ENCODE measurements at places on chromosomes 12 and 14. TPM values are rescaled to one million over a fixed set of nuclear protein-coding genes. Genes with fewer than 3 reads are reported as not detected.

GRCh38 chr12:66247741-66248140, 54.6 kb upstream of the HELB start:
- no peak for DNase-seq

- no peak for DNase-seq
These were observed 648.3 kb upstream of the MDGA2 start for GRCh38 chr14:48323665-48324064.

GRCh38 chr14:98564006-98564405, 708.0 kb downstream of the BCL11B start:
- no peak for DNase-seq

- DNase-seq, result no peak
These were observed 5.4 kb upstream of the CAMKK2 start for GRCh38 chr12:121301876-121302275.

NUBPL gene
- 4.0 TPM for polyA plus RNA-seq

- DNase-seq, result no peak
These were observed 82.6 kb downstream of the ERC1 start for GRCh38 chr12:1073652-1074051.

- DNase-seq, result no peak
These were observed 321.5 kb downstream of the PCNX1 start for GRCh38 chr14:71228711-71229110.

CD69 gene
- not detected for polyA plus RNA-seq

OR4E2 gene
- not detected for polyA plus RNA-seq

SIX6 gene
- not detected for polyA plus RNA-seq

DNA sequence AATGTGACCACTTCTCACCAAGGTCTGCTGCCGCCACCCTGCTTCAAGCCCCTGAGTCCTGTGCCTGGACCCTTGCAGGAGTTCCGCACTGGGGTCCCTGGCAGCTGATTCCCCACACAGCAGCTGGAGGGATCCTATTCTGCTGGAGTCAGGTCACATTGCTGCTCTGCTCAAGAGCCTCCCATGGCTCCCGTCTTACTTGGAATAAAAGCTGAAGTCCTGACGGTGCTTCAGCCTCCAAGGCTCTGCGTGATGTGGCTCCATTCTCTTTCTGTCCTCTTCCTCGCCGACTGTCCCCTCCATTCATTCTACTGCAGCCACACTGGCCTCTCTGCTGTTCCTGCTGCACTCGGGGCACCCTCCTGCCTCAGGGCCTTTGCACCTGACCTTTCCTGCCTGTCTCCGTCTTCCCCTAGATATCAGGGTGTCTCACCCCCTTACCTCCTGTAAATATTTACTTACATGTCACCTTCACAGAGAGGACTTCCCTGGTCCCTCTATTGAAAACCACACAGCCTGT, 7.6 kb upstream of the SDSL start:
- DNase-seq, result no peak

- DNase-seq, result no peak
These were observed 13.0 kb downstream of the NUP37 start for GRCh38 chr12:102106905-102107304.

DNA sequence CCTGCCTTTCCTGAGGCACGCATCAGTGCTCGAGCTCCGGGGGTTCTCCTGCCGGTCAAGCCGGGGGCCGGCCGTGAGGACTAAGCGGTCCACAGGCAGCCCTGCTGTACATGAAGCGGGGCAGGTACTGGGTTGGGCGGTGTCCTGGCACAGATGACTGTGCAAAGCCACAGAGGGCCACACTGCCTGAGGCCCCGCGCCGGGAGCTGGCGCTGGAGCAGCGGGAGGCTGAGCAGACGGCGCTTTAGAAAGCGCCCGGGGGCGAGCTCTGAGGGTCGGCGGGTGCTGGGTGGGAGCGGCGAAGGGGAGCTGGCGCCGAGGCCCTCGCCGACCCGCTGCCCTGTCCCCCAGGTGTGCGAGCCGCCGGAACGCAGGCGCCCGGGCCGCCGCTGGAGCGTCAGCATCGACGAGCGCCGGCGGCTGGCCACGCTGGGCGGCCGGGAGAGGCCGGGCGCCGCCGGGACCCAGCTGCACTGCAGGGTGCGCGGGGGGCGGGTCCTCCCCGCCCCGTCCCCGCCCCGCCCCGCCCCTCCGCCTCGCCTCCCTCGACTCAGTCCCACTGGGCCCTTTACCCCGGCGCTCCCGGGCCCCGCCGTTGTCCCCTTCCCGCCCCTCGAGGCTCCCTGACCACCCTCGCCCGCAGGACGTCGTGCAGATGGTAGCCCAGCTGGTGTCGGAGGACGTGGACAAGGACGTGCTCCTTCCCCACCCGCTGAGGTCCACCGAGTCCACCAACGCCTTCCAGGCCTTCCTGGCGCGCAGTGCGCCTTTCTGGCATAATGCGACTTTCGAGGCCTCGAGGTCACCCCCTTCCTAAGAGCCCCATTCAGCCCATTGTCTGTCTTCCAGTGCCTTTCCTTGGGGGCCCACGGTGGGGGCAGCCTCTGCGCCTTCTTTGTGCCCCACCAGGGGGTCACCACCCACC, 8.3 kb upstream of the MTA1 start:
- DNase-seq, result peak; percentile 95

AKAP6 gene
- 4.1 TPM for polyA plus RNA-seq

DNA sequence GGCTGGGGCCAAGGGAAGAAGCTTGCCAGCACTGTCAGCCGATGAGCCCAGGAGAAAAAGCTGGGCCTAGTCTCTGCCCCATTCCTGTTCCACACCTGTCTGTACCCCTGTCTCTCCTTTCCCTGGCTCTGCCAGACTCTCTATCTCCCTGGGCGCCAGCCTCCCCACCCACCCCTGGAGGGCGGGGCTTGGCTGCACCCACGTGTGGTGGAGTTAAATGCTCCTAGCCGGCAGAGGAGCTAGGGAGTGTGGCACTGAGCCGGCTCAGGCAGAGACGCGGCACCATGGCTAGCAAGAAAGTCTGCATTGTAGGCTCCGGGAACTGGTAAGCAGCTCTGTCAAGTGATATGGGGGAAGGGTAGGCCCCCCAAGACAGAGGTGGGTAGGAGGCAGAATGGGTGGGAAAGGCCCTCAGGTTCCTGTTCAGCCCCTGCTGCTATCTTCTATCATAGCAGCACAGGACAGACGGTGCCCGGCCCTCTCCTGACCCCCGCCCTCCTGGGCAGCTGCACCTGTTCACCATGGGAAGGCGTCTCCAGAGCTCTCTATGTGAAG, at the start of gene GPD1:
Gene GPD1, plus strand, starts transcription at position 242 of the 555 bp plus-strand sequence. Its CDS starts 43 bp downstream, at position 285.
- DNase-seq, result peak; percentile 74

DNA sequence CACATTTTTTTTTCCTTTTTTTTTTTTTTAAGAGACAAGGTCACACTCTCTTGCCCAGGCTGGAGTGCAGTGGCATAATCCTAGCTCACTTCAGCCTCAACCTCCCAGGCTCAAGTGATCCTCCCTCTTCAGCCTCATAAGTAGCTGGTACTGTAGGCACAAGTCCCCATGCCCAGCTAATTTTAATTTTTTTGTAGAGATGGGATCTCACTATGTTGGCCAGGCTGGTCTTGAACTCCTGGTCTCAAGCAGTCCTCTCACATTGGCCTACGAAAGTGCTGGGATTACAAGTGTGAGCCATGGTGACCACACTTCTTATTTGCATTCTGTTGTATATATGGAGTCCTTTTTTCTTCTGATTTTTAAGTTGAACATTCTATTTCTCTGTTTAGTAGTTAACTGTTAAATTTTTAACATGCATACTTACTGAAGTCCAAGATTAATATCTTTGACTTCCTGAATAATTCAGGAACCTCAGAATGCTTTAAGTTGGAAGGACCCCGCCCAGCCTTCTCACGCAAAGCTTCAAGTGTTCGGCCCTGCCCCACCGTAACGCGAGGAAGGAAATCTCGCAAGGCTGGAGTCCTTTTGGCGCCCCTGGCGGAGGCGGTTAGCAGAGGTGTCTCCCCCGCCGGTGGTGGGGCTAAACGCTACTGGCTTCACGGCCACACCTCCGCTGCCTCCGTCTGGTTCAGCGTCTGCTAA, 21.6 kb downstream of the SPATS2 start:
- no peak for DNase-seq

DNA sequence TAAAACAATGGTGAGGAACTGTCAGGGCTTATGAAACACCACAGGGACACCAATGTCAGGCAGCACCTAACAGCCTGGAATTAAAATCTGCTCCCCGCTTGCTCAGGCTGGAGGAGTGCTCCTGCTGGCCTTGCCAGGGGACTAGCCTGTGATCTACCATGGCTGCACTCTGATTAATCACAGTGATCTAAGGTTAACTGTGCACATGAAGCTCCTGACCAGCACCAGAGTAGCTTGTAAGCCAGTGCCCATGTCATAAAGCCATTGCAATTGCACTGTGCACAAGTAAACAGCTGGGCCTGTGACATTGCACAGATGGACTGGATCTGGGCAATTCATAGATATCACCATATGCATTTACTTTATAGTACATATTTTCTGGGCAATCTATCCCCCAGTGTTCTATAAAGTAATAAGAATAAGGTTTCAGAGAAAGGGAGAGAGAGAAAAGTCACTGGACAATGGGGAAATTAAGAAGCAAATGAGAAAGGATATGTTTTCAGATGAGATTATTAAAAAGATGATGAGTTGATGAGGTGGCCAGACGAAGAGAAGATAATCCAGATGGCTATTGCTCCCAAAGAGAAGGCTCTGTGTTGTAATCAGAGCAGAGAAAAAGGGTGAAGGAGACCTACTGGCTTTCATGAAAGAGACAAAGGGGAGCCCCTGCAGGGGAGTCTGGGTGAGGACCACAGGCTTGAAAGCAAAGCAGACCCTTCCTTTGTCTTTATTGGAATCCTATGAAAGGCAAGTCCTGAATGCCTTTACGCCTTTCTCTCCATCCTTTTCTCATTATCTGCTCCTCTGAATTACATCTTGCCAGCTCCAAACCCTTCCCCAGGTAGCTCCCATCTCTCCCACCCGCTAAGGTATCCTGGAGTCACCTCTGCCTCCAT, 145.8 kb downstream of the SLC38A6 start:
- no peak for DNase-seq

TMEM63C gene
- polyA plus RNA-seq, result 0.25 TPM

KRT1 gene
- polyA plus RNA-seq, result not detected

DNA sequence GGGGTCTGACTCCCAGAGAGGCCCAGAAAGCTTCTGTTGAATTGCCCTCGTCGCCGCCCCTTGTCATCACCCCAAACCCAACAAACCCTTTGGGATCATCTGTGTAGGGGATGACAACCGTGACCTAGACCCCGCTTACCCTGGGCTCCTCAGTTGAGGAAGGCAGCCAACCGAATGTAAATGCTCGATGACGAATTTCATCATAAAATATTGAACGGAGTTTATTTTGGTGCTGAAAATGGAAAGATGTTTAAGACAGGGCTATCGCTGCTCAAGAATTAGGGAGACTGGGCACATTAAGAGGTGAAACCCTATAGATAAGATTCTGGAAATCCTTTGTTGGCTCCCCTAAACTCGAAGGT, 512 bp downstream of the ACTR10 start:
- no peak for DNase-seq

GRCh38 chr12:98893126-98893674, 248.1 kb downstream of the APAF1 start:
- DNase-seq, result peak; percentile 21

DNA sequence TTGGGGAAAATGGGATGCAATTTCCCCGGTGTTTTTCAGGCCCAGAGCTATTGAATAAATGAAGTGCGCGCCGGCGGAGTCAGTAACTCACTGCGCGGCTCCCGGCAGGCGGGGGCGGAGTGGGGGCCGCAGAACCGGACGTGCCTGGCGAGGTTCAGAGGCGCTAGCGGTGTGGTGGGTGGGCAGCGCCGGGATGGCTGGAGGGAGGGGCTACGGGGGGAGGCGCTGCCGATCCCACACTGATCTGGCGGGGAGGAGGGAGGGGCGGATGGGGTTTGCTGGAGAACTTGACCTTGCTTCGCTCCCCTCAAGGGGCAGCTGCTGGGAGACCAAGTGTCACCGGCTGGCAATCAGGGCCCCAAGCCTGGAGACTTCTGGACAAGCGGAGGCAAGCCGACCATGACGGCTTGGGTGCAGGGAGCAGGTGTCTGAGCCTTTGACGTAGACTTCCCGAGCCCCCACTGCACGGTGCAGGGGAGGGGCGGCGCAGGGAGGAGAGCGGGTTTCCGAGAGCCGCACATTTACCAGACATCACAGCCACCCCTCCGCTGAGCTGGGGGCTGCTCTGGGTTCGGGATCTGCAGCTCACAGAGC, 174.1 kb upstream of the RTL1 start:
- peak; percentile 73 for DNase-seq

NELL2 gene
- polyA plus RNA-seq, result 0.28 TPM

GRCh38 chr14:31110872-31111271, 84.7 kb upstream of the STRN3 start:
- DNase-seq, result no peak

DNA sequence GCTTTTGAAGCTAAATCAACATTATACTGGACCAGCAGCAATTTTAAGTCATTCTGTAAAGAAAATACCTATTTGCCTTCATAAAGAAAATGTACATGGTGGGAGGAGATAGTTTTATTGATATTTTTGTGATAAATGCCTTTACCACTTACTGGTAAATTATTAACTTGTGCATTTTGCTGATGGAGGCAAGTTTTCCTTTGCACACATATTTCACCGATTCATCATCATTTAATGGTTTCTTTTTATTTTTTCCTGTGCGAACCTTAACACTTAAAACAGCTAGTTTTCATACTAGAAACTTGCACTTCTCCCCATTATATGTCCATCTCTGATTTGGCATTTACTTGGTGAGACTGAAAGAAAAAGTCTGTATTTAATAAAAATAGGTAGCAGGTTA, 239.3 kb downstream of the TRHDE start:
- no peak for DNase-seq

DNA sequence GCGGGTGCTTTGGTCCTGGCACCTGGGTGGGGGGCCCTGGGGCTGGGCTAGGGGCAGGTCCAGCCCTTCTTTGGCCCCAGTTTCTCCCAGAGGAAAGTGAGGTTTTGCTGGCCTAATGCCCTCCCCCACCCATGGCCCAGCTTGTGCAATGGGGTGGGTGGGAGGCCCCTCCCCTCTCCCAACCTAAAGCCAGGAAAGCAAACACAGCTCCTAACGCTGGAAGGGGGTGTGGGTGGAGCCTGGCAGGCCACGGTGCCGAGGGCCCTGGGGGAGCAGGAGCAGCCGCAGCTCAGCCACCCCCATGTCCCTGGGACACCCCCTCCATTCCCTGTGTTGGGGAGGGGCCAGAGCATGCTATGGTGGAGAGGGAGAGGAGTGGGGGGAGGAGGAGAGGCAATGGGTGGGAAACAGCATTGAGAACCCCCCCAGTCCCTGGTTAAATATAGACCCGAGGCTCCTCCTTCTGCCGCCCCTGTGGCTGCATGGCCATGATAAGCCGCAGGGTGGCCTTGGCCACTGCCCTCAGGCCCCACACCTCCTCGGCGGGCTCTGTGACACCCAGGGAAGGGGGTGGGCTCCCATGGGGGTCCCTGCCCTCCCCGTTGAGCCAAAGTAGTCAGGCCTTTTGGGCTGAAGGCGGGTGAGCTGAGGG, 4.7 kb downstream of the EXOC3L4 start:
- DNase-seq, result no peak

DNA sequence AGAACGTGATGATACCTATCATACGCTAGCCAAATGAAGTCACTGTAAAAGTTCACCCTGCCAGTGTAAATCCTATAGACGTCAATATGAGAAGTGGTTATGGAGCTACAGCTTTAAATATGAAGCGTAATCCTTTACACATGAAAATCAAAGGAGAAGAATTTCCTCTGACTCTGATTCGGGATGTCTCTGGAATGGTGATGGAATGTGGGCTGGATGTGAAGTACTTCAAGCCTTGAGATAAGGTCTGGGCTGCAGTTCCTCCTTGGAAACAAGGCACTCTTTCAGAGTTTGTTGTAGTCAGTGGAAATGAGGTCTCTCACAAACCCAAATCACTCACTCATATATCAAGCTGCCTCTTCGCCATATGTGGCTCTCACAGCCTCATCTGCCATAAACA, 53.1 kb upstream of the NAP1L1 start:
- no peak for DNase-seq

GRCh38 chr14:100566119-100566518, 21.1 kb downstream of the BEGAIN start:
- no peak for DNase-seq

RNF31 gene
- polyA plus RNA-seq, result 20.4 TPM

Measured in SK-N-SH (cell line).